Activated CD8-positive, alpha-beta memory T cell treated with anti-CD3 and anti-CD28 coated beads for 4 hours (primary cell): ENCODE measurements at places on chromosomes 7 and 10.

GRCh38 chr10:44383749-44384600, 922 bp downstream of the CXCL12 start:
- DNase-seq: no peak

DNA sequence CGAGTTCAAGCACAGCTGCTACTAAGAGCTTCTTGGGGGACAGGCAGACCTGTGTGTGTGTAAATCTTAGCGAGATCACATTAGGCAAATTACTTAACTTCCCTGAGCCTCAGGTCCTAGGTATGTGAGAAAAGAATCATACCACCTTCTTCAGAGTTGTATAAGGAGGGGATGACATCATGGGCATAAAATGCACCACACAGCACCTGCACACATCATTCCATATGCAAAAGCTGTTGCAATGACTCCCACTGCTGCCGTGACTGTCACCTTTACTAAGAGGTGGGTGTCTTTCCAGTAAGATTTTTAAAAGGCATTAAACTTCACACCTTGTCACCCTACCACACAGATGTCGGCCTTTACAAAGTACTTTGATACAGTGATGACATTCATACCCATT, 146.0 kb downstream of the FANK1 start:
- DNase-seq: no peak

GRCh38 chr7:10657201-10657600, 316.5 kb upstream of the PHF14 start:
- no peak for DNase-seq

- no peak for DNase-seq
These were observed 33.7 kb downstream of the STAMBPL1 start for GRCh38 chr10:88913788-88914187.

DNA sequence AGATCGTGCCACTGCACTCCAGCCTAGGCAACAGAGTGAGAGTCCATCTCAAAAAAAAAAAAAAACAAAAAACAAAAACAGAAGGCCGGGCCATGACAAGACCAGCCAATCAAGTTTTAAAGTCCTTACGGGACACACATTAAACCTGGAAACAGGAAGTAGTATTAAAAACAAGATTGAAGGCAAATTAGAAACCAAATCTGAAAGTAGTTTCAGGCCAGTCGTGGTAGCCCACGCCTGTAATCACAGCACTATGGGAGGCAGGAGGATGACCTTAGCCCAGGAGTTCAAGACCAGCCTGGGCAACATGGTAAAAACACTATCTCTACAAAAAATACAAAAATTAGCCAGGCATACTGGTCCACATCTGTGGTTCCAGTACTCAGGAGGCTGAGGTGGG, 18.1 kb downstream of the PSAP start:
- no peak for DNase-seq

DNA sequence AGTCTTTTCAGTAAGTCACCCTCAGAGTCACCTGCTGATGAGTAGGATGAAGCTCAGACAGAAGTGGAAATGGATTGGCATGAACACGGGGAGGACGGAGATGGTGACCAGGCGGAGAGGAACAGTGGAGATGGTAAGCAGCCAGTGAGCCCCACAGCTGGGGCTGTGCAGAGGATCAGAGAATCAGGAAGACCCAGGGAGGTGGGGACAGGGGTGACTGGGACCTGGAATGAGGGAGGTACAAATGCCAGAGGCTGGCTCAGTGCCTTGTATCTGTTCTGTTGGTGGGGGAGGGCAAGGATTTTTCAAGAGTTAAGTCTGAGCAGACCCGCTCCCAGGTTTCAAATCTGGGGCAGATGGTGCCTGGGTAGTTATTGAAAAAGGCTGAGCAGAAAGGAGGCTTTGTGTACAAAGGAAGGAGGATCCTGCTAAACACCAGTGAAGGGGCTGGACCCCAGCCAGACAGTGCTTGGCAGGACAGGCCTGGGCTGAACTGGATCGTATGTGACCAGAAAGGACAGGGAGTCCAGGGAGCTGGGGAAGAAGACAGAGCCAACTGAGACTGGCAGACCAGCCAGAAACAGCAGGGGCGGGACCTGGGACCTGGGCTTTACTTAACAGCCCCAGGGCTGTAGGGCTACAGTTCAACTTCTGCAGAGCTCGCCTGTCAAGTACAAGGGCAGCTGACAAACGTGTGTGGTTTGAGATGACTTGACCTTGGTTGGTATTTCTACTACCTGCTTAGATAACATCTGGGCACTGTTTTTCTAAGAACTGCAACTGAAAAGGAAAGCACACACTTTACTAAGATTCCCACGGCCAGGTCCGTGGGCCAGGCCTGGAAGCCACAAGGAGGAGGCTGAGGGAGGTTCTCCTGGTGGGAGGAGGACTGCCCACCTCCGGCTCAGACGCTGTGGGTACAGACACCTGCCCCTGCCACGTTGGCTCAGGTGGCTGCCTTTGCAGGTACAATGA, 13.2 kb upstream of the FRMPD2 start:
- no peak for DNase-seq

GRCh38 chr10:35294506-35294905, 41.8 kb upstream of the CCNY start:
- no peak for DNase-seq

- no peak for DNase-seq
These were observed 63.6 kb downstream of the TES start for GRCh38 chr7:116273918-116274301.

- no peak for DNase-seq
These were observed 76.0 kb downstream of the GRK5 start for GRCh38 chr10:119283387-119283786.

- no peak for DNase-seq
These were observed 56.1 kb upstream of the ADO start for GRCh38 chr10:62748386-62748785.

DNA sequence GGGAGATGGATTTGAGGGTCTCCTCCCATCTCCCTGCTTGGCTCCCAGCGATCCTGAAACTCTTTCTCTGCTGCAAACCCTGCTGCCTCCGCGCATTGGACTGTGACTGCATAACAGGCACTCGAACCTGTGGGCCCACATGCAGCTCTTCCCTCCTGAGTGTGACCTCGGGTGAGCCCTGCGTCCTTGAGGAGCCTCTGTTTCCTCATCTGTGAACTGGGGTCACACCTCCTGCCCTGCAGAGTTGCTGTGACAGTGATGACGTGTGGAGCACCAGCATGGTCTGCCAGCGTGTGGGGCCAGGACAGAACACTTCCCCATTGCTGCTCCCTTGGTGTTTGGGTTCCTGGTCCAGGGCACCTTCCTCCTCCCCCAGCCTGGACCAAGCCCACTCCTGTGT, 46.9 kb upstream of the PSMG3 start:
- DNase-seq: no peak

DNA sequence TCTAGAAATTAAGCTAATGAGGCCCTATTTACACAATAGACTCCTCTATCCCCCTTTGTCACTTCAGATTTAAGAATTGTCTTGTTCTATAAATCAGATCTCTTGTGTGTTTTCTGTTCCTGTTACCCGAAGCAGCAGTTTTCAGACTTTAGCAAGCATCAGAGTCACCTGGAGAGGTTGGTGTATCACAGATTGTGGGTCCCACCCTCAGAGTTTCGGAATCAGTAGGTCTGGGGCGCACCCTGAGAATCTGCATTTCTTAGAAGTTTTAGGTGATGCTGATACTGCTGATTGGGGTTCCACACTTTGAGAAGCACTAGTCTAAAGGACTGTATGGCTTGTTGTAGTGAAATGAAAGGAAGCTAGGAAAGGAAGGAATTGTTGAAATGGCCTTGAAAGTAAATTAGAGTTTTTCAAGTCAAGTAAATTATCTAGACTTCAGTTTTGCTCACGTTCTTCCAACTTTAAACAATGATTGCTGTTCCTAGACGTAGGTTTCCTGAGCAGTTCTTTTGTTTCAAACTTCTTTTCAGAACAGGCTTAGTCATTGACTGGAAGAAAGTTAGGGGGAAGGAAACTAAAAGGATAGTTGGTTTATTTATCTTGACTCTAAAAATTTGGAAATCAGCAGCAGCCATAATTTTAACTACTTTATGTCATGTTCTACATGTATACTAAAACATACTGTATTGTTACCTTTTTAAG, 15.7 kb downstream of the BPGM start:
- no peak for DNase-seq

- DNase-seq: no peak
These were observed 1099.5 kb upstream of the PHF14 start for GRCh38 chr7:9874182-9874581.

GRCh38 chr10:27947540-27947939, 51.3 kb downstream of the ODAD2 start:
- no peak for DNase-seq

DNA sequence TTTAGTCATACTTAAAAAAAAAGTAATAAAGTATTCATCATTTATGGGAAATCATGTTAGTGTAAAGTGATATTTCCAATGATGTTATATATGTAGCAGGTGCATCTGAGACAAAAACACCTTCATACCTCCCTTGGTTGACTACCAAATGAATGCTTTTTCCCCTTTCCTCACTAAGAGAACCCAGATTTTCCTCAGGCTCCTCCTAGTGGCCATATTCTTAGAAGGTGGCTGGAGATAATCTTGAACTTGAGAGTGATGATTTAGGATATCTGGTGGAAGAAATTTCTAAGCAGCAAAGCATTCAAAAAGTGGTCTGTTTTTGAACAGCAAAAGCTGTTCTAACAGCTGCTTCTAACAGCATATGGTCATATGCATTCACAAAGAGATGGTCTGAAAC, 16.8 kb upstream of the DNAH11 start:
- DNase-seq: no peak

GRCh38 chr7:913736-914520, 37.6 kb downstream of the GET4 start:
- no peak for DNase-seq

DNA sequence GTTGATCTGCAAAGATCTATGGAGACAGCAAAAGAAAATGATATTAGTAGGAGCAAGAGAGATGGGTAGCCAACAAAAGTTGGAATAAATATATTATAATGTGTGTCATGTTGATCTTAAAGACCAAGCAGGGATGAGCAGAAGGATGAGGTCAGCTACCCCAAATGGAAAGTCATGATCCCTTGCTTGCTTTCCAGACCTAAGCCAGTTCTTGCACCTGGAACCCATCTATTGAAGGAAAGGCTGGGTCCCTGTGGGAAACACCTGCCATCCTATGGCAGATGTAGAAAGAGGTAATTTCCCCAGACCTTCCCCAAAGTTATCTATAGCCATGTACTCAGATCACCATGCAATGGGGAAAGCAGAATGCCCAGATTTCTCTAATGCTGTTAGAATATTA, 52.5 kb downstream of the LYZL2 start:
- DNase-seq: no peak

- DNase-seq: no peak
These were observed 2.5 kb downstream of the LBX1 start for GRCh38 chr10:101226491-101227428.

DNA sequence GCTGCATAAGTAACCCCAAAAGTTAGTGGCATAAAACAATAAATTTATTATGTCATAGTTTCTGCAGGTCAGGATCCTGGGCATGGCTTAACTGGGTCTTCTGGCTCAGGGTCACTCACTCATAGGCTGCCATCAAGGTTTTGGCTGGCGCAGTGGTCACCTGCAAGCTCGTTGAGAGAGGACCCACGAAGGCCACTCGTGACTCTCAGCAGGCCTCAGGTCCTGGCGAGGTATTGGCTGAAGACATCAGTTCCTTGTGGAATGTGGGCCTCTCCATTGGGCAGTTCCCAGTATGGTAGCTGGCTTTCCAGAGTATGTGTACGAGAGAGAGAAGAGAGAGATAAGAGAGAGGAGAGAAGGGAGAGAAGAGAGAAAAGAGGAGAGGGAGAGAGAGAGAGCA, 138.3 kb upstream of the KLF14 start:
- no peak for DNase-seq

DNA sequence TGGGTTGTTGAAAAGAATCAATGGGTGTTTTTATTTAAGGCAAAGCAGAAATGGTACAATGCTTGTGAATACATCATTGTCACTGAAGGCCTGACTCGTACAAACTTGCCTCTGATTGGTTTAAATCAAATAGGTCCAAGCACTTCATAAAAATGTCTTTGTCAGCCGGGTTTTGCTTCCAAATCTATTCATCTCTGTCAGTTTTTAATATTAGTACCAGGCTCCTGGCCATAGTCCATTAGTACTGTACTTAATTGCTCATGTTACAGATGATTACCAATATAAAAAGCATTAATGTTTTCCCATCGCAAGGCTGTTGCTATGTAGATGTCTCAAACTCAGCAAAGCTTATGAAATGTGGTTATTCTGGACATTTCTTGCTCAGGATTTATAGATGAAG, 171.9 kb downstream of the ARID5B start:
- no peak for DNase-seq

- DNase-seq: peak; percentile 73
These were observed 1.5 kb downstream of the PVRIG start for GRCh38 chr7:100221231-100221718.

GRCh38 chr10:48844616-48845015, 95.0 kb downstream of the LRRC18 start:
- DNase-seq: no peak

DNA sequence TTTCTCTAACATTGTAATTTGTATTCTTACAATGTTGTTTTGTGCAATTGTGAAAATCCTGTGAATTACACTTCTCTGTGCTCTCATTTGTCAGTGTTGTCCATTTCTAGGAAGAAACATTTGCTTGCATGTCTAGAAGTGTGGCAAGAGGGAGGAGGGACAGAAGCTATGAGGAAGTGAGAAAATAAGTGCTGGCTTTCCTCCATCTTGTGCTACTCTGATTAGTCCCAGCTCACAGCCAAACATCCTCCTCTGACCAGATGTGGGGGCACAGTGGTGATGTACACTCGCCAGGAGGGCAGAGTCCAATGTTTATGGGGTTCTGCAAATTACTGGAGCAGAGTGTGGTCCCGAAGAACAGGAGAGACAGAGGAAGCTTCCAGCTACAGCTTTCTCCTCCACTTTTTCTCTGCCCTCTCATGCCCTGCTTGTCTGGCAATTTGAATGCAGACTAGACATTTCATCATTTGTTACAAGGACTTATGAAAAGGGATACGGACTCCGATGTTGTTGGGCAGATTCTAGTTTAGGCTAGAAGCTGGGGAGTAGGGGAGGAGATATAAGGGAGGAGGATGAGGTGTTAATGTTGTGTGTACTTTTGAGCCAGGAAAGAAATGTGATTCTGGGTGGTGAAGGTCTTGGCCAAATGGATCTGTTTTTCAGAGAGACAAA, 131.0 kb upstream of the C1GALT1 start:
- no peak for DNase-seq

- DNase-seq: no peak
These were observed 142.9 kb upstream of the PCGF5 start for GRCh38 chr10:91077549-91078071.
